ENCODE measurements at places on chromosomes 2 and 18. TPM values are rescaled to one million over a fixed set of nuclear protein-coding genes. Genes with fewer than 3 reads are reported as not detected.
A peak's percentile ranks its signal among the peaks of the same experiment; 100 is the strongest.

DNA sequence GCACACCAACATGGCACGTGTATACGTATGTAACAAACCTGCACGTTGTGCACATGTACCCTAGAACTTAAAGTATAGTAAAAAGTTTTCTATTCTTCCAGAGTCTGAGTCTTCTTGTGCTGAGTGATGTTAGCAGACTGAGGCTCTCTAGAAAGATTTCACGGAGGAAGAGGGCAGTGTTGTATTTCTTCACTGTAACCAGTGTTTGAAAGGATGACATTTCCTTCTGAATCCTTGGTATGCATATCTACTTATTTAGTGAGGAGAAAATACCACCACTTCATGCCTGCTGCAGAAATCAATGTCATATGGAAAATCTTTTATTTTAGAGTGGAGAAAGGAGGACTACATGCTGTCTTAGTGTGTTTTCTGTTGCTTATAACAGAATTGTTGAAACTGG lies 357.1 kb downstream of the CCDC85A start:
- H3K4me3 ChIP-seq = no peak overlapping the region
- H3K27me3 ChIP-seq = no peaks in the 10 kb centered on the region
- no peak for DNase-seq
- H3K4me1 ChIP-seq = no peaks in the 10 kb centered on the region

DNA sequence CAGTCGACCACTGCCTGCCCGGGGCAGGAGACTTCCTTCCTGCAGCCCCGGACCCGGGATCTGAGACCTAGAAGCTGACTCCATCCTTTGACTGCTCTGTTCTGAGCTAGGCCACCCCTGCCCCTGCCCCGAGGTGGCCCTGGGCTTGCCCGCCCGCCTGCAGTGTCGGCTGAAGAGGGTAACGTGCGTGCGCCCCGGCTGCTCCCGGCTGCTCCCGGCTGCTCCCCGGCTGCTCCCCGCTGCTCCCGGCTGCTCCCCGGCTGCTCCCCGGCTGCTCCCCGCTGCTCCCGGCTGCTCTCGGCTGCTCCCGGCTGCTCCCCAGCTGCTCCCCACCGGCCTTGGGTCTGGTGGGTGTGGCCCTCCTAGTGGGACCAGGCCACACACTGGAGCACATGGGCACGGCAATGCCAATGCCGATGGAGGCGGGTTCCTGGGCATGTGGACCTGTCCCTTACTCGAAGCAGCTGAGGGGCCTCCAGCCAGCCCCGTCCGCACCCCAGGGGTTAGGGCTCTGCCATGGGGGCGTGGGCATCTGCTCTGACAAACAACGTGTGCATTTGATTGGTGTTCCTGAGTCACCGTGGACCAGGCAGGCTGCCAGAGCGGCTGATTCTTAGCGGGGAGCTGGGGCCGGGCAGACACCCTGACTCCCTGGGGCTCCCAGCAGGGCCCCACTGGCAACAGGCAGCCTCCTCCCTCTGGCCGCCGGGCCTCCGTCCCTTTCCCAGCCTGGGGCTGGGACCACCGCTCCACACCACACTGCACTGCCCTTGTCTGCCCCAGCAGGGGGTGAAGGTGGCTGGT lies 2.0 kb upstream of the GAL3ST2 start:
- DNase-seq = peak; percentile 7
- peaks cover 6% of the 10 kb centered on the region for H3K4me1 ChIP-seq
- H3K4me3 ChIP-seq = no peak overlapping the region
- no peaks in the 10 kb centered on the region for H3K27me3 ChIP-seq
- H3K36me3 ChIP-seq = no peaks in the 10 kb centered on the region
- no peak overlapping the region for H3K27ac ChIP-seq

DNA sequence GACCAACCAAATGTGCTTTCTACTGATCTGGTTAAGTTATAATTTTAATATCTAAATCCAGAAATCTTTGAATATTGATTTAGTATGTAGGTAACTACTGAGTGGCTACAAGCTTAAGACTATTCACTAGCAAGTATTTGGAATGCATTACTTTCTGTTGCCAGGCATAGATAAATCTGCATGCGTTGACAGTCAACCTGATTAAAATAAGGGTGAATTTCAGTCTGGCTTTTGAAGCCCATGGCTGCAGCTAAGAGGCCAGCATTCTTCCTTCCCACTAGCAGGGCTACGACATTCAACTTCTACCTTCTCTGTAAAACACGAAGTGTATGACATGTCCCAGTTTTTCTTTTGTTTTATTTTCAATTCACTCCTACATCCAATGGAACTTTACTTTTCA lies 340.6 kb downstream of the EPHA4 start:
- H3K27me3 ChIP-seq = peaks cover 5% of the 10 kb centered on the region
- H3K4me1 ChIP-seq = no peaks in the 10 kb centered on the region
- no peaks in the 10 kb centered on the region for H3K36me3 ChIP-seq
- no peak overlapping the region for H3K27ac ChIP-seq
- no peak for DNase-seq
- no peak overlapping the region for H3K4me3 ChIP-seq

GRCh38 chr2:60708630-60709320 lies 47.3 kb upstream of the PAPOLG start:
- H3K27me3 ChIP-seq = peaks cover 1% of the 10 kb centered on the region
- no peaks in the 10 kb centered on the region for H3K4me1 ChIP-seq
- DNase-seq = no peak
- H3K4me3 ChIP-seq = no peak overlapping the region
- H3K27ac ChIP-seq = no peak overlapping the region

GRCh38 chr2:155679647-155680046 lies 652.9 kb downstream of the NR4A2 start:
- H3K27me3 ChIP-seq = no peaks in the 10 kb centered on the region
- no peak for DNase-seq
- no peak overlapping the region for H3K27ac ChIP-seq
- H3K4me1 ChIP-seq = no peaks in the 10 kb centered on the region
- no peaks in the 10 kb centered on the region for H3K36me3 ChIP-seq

GRCh38 chr2:41836948-41837347 lies 210.9 kb upstream of the PKDCC start:
- DNase-seq = peak; percentile 28
- H3K36me3 ChIP-seq = no peaks in the 10 kb centered on the region
- H3K4me3 ChIP-seq = no peak overlapping the region
- H3K27me3 ChIP-seq = peaks cover 21% of the 10 kb centered on the region
- peaks cover 6% of the 10 kb centered on the region for H3K4me1 ChIP-seq
- H3K27ac ChIP-seq = no peak overlapping the region

- H3K27ac ChIP-seq = no peak overlapping the region
- no peaks in the 10 kb centered on the region for H3K27me3 ChIP-seq
- H3K36me3 ChIP-seq = no peaks in the 10 kb centered on the region
- no peak overlapping the region for H3K4me3 ChIP-seq
Observed at GRCh38 chr2:220962556-220962955, 609.5 kb downstream of the EPHA4 start.

GRCh38 chr18:26686532-26686931 lies 138.2 kb upstream of the KCTD1 start:
- no peak overlapping the region for H3K27ac ChIP-seq
- no peak overlapping the region for H3K4me3 ChIP-seq
- H3K27me3 ChIP-seq = no peaks in the 10 kb centered on the region
- H3K4me1 ChIP-seq = no peaks in the 10 kb centered on the region
- H3K36me3 ChIP-seq = no peaks in the 10 kb centered on the region
- no peak for DNase-seq

DNA sequence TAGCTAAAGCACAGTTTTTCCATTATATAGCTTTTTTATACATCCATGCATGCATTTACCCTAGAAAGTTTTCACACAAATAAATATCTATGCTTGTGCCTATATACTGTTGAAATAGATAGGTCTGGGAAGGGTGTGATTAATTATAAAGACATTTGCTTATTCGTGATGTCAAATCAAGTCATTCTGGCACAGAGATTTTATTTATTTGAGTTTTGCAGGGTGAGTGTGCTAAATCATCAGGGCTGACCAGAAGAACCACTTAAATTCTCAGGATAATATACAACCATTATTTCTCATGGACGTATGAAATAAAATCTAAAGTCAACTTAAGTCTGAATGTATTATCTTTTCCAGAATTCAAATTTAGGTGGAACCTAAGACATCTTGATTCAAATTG lies 295.5 kb downstream of the EPHA4 start:
- H3K4me3 ChIP-seq = no peak overlapping the region
- peaks cover 8% of the 10 kb centered on the region for H3K27me3 ChIP-seq
- no peak overlapping the region for H3K27ac ChIP-seq
- H3K36me3 ChIP-seq = no peaks in the 10 kb centered on the region
- DNase-seq = no peak

GRCh38 chr2:191566344-191566743 lies 111.6 kb upstream of the NABP1 start:
- no peaks in the 10 kb centered on the region for H3K36me3 ChIP-seq
- no peak overlapping the region for H3K4me3 ChIP-seq
- H3K4me1 ChIP-seq = peaks cover 21% of the 10 kb centered on the region
- DNase-seq = peak; percentile 75
- peaks cover 4% of the 10 kb centered on the region for H3K27me3 ChIP-seq

DNA sequence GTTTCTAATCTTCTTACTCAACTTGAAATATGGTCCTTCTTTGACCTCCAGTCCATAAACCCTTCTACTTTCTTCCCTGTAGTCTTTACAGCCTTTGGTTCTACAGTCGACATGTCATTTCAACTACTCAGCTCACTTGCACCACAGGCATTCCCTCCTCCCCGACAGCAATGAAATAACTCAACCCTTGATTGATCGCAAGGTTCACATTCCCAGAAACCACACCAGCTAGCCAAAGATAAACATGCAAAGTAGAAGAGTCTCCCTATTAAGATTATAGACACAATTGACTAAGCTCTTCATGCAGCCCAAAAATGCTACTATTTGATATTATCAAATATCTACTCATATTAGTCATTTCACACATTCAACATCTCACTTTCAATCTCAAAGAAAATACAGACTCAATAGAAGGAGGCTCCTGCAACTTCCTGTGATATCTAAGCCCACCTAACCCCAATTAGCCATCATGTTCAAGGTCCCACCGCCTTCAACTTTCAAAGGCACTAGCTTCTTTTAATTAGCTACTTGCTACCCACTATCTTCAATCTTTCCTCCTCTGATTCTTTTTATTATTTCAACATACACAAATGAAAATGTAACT lies 50.8 kb downstream of the RTTN start:
- no peak for DNase-seq
- H3K27me3 ChIP-seq = no peaks in the 10 kb centered on the region
- peaks cover 17% of the 10 kb centered on the region for H3K4me1 ChIP-seq

DNA sequence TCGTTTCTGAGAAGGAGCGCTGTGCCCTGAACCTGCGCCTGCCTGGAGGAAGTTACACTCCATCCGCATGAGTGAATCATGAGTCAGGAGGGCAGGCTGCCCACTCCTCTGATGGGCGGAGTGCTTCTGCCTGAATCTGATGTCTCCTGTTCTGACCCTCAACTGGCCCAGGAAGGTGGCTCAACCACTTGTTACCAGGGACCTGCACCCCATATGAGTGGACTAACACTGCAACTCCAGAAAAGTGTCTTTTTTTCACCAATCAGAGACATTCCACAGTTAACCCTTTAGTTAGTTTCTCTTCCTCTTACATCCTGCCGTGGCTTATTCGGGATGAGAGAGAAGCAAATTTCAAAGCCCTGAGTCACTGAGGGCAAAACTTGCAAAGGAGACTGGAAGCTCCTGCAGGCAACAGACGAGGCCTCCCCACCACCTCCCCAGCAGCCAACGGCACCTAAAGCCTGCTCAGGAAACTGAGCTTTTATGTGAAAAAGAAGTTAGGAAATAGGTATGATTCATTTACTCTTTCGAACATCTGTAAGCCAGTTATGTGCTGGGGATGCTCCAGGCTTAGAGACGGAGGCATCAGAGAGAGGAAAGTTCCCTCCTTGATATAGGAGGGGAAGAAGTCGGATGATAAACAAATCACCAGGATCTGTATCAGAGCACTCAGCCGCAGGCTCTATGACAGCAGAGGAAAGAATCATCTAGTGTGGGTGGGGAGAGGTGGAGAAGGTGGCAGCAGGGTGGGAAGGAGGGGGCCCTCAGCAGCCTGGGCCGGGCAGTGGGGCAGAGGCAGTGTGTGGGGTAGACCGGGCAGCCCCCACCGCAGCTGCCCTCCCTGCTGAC lies 30.9 kb downstream of the MBP start:
- peaks cover 94% of the 10 kb centered on the region for H3K4me1 ChIP-seq
- H3K36me3 ChIP-seq = peaks cover 52% of the 10 kb centered on the region
- H3K4me3 ChIP-seq = peak overlapping the region; percentile 72
- peak overlapping the region; percentile 100 for H3K27ac ChIP-seq
- peak; percentile 82 for DNase-seq
- H3K27me3 ChIP-seq = no peaks in the 10 kb centered on the region

GRCh38 chr2:14903709-14904374 lies 271.3 kb downstream of the LRATD1 start:
- no peaks in the 10 kb centered on the region for H3K36me3 ChIP-seq
- no peak overlapping the region for H3K4me3 ChIP-seq
- no peak overlapping the region for H3K27ac ChIP-seq
- no peaks in the 10 kb centered on the region for H3K4me1 ChIP-seq

GRCh38 chr18:23927821-23928746 lies 86.5 kb upstream of the TTC39C start:
- H3K27me3 ChIP-seq = no peaks in the 10 kb centered on the region
- no peak for DNase-seq
- H3K4me3 ChIP-seq = no peak overlapping the region
- H3K4me1 ChIP-seq = peaks cover 24% of the 10 kb centered on the region

GRCh38 chr2:148493822-148494563 lies 150.6 kb upstream of the EPC2 start:
- DNase-seq = no peak
- H3K4me1 ChIP-seq = no peaks in the 10 kb centered on the region
- H3K4me3 ChIP-seq = no peak overlapping the region

DNA sequence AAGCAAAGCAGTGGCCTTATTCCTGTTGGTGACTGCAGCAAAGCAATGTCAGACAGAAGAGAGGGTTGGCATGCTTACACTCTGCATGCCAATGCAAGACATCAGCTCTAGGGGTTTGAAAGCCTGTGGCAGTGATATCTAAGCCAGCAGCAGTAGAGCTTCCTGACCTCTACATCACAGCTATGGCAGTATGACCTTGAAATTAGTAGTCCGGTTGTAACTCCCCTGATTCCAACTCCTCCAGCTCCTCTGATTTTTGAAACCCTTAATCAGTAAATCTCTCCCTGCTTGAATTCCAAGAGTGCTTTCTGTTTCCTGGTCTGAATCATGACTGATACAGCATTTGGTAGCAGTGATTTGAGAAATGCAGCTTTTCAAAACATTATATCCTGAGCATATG lies 60.0 kb upstream of the LRP1B start:
- no peaks in the 10 kb centered on the region for H3K27me3 ChIP-seq
- no peaks in the 10 kb centered on the region for H3K36me3 ChIP-seq
- H3K4me1 ChIP-seq = no peaks in the 10 kb centered on the region
- no peak overlapping the region for H3K27ac ChIP-seq

- no peaks in the 10 kb centered on the region for H3K36me3 ChIP-seq
- no peak overlapping the region for H3K27ac ChIP-seq
- H3K27me3 ChIP-seq = no peaks in the 10 kb centered on the region
- no peak for DNase-seq
- H3K4me1 ChIP-seq = no peaks in the 10 kb centered on the region
- no peak overlapping the region for H3K4me3 ChIP-seq
Observed at GRCh38 chr2:45715601-45716379, 64.3 kb downstream of the PRKCE start.

UGT1A5 gene
- not detected for total RNA-seq

CCDC178 gene
- not detected for total RNA-seq

MOGAT1 gene
- not detected for total RNA-seq

TWIST2 gene
- total RNA-seq = not detected

CFAP210 gene
- not detected for total RNA-seq

ATP8B1 gene
- not detected for total RNA-seq

GALNT3 gene
- total RNA-seq = 3.2 TPM

ZNF516 gene
- 2.7 TPM for total RNA-seq
